Stimulated activated CD4-positive, alpha-beta T cell treated with anti-CD3 and anti-CD28 coated beads, TNF-alpha, amount 100 ng/mL, for 1 hour (primary cell): ENCODE measurements at places on chromosomes 5 and 9.

- DNase-seq: no peak
Observed at GRCh38 chr9:73683862-73684591, 532.4 kb downstream of the ANXA1 start.

- no peak for DNase-seq
Observed at GRCh38 chr5:178477802-178478201, 112.4 kb downstream of the COL23A1 start.

- no peak for DNase-seq
Observed at GRCh38 chr9:136463578-136463977, 19.3 kb downstream of the SEC16A start.

GRCh38 chr5:163342306-163342705 lies 95.1 kb upstream of the CCNG1 start:
- DNase-seq: no peak

- no peak for DNase-seq
Observed at GRCh38 chr9:122116040-122116439, 22.9 kb upstream of the TTLL11 start.

DNA sequence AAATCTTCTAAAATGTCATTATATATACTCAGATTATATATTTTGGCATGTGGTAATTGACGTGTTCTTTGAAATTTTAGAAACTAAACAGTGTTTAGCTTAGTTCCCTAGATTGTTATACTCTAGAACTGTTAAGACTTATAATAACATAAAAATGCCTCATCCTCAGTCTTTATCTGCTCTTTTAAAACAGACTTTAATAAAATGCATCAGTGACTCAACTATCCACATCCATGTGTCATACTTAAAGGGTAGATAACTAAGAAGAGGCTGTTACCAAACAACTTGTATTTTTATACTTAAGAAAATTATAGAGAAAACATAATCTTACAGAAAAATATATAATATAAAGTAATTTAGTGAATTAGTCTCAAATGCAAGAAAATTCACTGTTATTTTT lies 15.2 kb downstream of the NFIL3 start:
- no peak for DNase-seq

- DNase-seq: no peak
Observed at GRCh38 chr9:95727947-95728520, 147.5 kb upstream of the ERCC6L2 start.

- DNase-seq: no peak
Observed at GRCh38 chr9:121298689-121299466, 30.9 kb downstream of the GSN start.
